ENCODE measurements at places on chromosomes 1 and 21.

GRCh38 chr1:178055779-178056471, 38.0 kb upstream of the RASAL2 start:
- peak; percentile 88 for ATAC-seq

- peak; percentile 92 for ATAC-seq
These were observed 43.6 kb downstream of the C21orf91 start for GRCh38 chr21:17775431-17776126.

DNA sequence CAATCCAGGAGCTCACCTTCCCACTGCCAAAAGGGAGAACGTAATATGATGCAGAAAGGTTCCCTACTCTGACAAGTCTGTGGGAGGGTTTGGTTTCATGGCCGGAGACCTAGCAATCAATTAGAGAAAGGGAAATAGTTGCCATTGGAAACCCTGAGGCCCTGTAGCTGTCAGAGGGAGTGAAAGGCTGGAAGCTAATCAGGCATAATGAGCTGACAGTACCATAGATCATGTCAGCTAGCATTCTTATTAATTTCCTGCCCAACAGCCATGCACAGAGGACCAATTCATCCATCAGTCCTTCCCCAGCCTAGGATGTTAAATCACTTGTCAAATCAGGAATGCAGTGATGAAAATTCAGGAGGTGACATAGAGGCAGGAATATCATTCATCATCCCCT, 527.3 kb downstream of the PLPP3 start:
- ATAC-seq, result no peak

- peak; percentile 16 for ATAC-seq
These were observed 8.4 kb downstream of the MMACHC start for GRCh38 chr1:45508295-45509151.

- no peak for ATAC-seq
These were observed 34.6 kb upstream of the MTR start for GRCh38 chr1:236760480-236760879.
